Fibroblast of skin of right biceps (primary cell): ENCODE measurements at places on chromosomes 12 and 14.

- no peak for DNase-seq
Measured at GRCh38 chr12:51025338-51025835, 797 bp downstream of the SLC11A2 start.

GRCh38 chr12:117192057-117192456 lies 1.8 kb upstream of the FBXO21 start:
- DNase-seq = peak; percentile 9

DNA sequence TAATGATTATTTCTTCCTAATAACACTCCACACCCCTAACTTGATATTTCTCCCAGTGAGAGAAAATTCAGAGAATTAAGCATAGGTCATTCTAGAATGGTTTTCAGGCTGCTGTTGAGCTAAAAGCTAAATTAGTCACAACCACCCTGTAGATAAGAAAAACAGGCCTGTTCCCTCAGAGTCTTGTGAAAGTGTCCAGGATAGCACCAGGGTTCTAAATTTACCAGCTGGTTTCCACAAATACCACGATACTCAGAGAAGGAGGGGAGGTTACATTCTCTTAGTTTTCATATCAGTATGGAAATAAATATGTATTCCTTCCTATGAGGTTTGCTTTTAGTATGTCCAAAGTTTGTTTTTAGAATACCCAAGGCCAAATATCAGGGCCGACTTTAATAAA lies 66.0 kb upstream of the YARS2 start:
- no peak for DNase-seq

DNA sequence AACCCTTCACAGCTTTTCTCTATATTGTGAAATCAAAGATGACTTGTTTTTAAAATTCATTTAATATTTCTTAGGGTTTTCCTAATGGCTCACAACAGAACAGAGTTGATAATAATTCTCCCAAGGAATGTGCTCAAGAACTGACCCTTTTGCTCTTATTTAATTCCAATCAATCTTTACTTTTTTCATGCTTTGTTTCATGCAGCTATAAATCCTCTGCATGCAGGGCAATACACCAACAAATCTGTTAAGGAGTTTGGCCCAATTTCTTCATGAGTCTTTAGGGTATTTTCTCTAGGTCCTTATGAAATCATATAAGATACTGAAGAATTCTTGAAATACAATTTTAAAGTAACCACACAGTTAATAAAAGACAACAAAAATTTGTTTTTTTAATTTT lies 264.2 kb downstream of the SLC6A15 start:
- DNase-seq = no peak

DNA sequence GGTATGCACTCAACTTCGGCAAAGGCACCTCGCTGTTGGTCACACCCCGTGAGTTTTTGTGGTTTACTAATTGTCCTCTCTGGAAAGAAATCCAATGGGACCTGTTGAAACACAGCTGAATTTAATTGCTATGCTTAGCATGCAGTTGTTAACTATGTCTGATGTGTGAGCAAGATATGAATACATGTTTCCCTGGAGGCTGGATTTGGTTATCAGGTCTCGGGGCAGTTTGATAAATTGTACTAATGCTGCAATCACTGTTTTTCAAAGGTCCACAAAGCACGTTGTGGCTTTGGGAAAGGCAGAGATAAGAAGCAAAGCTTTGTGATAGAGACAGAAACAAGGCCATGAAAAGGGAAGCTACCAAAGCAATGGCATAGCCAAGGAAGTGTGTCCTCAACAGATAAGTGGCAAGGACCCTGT lies 91.3 kb downstream of the DAD1 start:
- no peak for DNase-seq

GRCh38 chr14:94971750-94972149 lies 185.6 kb downstream of the DICER1 start:
- peak; percentile 23 for DNase-seq

- no peak for DNase-seq
Measured at GRCh38 chr14:51079489-51079888, 15.4 kb downstream of the TRIM9 start.

GRCh38 chr12:41473441-41473840 lies 285.3 kb downstream of the PDZRN4 start:
- DNase-seq = no peak

DNA sequence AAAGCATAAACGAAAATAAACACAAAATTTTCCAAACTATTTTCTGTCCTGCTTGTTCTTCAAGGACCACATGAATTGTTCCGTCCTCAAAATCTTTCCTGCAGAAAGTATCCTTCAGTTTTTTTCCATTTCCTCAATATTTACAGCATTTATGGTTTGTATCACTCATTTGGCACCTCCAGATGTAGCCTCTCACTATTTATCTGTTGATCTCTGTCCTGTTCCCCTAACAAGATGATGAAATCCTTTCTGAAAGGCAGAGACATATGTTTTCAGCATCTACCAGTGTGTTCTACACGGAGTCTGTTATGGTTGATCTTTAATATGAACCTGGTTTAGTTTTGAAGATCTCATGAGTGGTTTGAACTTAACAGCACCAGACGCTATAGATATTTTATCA lies 490.2 kb downstream of the NELL2 start:
- DNase-seq = no peak

DNA sequence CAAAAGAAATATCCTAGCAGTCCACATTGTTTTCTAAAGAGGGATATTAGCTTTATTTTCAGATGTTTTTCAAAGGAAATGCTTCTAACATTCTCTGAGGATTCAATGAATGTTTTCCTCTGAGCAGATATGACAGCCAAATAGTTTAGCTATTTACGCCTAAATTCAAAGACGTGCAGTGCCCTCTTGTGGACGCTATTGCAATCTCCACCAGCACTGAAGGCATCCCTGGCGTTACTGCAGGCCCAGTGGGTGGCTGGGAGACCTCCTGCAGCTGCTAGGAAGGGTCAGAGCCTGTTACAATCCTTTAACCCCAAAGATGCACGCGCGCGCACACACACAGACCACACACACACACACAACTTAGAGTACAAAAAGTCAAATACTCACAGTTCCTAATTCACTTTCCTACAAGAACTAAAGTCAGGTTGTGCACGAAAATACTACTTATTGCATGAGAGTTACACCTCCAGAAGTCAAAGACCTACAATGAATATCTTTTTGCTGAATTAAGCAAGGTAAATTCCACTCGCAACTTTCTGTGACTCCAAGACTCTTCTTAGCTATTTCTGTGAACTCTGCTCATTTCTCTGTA lies 589.3 kb upstream of the TMEM132C start:
- peak; percentile 80 for DNase-seq

- DNase-seq = no peak
Measured at GRCh38 chr12:42789808-42790760, 200.5 kb upstream of the PRICKLE1 start.

- peak; percentile 67 for DNase-seq
Measured at GRCh38 chr12:58346032-58346632, 404.8 kb downstream of the ATP23 start.

DNA sequence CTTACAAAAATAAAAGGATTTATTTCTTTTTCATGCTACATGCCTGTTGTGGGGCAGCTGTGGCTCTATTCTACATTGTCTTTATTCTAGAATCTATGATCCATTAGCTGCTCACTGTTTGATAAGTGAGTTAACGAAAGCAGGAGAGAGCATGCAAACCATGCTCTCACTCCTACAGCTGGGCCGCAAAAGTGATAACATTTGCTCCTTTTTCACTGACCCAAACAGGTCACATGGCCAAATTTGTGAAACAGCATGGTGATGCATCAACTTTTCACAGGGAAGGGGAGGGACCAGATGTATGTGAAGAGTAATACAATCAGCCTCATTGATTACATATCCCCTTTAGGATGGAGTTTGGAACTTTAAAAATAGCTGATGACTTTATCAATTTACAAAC lies 456.9 kb upstream of the SYT1 start:
- DNase-seq = no peak

DNA sequence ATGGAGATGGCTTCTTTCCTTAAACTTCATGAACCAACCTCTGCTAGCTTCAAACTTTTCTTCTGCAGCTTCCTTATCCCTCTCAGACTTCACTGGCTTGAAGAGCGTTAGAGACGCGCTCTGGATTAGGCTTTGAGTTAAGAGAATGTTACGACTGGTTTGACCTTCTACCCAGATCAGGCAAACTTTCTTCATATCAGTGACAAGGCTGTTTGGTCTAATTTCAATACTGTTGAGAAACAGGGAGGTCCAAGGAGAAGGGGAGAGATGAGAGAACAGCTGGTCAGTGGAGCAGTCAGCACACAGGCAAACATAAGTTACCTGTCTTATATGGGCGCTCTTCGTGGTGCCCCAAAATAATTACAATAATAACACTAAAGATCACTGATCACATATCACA lies 14.9 kb downstream of the SCAF11 start:
- no peak for DNase-seq

- no peak for DNase-seq
Measured at GRCh38 chr14:93963692-93964091, 12.7 kb downstream of the ASB2 start.

- DNase-seq = no peak
Measured at GRCh38 chr12:59186451-59186850, 266.1 kb upstream of the LRIG3 start.

DNA sequence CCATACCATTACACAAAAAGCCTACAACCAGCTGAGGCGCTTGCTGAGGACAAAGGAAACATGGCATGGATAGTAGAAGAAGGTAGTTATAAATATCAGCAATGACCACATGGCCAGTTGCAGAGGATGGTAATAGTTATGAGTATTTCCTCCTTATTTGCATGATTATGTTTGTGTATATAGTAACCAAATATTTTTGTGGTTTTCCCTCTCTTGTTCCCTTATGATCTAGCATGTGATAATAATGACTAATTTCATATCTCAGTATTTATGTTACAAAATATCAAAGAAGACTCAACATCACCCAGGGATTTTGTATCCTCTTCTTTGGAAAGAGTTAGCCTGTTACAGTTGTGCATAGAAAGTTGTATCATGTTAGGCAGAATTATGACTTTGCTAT lies 13.5 kb upstream of the CATSPERB start:
- DNase-seq = no peak

GRCh38 chr14:61227884-61228591 lies 53.1 kb downstream of the TMEM30B start:
- no peak for DNase-seq

DNA sequence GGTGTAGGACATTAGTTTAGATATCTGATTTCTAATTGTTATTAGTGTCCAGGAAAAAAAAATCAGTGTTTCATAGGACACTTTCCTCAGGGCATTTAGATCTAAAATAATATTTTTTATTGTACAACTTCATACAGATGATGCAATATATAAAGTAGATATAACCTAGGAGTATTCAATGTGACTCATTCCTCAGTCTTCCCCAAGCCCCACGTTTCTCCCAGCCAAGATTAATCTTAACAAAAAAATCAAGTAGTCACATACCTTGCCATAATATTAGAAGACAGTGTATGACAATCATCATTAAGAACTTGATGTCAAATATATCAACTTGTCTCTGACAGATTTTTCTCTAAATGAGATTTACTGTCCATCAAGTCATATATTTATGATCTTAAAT lies 37.1 kb downstream of the PPFIA2 start:
- DNase-seq = no peak

DNA sequence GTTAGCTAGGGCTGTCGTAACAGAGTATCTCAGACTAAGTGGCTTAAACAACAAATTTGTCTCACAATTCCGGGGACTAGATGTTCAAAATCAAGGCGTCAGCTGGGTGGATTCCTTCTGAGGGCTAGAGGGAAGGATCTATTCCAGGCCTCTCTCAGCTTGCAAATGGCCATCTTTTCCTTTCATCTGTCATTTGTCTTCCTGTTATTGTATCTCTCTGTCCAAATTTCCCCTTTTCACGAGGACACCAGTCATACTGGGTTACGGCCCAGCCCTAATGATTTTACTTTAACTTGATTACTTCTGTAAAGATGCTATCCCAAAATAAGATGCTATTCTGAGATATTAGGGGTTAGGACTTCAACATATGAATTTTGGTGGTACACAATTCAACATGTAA lies 119.0 kb upstream of the CPSF6 start:
- DNase-seq = no peak

DNA sequence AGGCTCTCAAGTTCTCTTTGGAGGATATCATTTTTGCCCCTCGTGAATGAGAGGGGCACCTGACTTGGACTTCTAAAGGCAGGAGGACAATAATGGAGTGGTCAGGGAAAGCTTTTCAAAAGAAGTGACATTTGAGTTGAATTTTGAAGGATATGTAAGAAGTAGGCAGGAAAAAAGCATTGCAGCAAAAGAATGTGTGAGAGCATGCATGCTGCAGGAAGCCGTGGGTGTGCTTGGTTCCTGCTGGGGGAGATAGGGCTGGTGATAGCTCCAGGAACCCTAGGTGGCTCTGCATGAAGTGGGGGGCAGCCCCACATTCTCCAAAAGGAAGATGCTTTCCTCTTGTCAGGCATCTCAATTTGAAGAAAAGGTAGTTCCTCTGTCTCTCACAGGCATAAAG lies 23.1 kb downstream of the ACVR1B start:
- DNase-seq = no peak

DNA sequence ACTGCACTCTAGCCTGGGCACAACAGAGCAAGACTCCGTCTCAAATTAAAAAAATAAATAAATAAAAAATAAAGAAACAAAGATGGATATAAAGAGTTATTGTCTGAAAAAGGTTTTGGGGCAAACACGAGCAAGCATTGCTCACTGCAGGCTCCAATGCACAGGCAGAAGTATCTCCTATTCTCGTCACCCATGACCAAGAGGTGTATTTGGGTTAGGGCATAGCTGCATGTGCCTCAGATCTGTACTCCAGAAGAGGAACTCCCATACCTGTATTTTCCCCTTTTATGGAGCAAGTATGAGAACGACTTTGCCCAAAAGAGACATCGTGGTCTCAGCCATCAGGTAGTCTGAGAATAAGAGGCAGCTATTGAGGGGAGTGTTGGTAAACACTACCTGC lies 10.2 kb upstream of the TCP11L2 start:
- no peak for DNase-seq

DNA sequence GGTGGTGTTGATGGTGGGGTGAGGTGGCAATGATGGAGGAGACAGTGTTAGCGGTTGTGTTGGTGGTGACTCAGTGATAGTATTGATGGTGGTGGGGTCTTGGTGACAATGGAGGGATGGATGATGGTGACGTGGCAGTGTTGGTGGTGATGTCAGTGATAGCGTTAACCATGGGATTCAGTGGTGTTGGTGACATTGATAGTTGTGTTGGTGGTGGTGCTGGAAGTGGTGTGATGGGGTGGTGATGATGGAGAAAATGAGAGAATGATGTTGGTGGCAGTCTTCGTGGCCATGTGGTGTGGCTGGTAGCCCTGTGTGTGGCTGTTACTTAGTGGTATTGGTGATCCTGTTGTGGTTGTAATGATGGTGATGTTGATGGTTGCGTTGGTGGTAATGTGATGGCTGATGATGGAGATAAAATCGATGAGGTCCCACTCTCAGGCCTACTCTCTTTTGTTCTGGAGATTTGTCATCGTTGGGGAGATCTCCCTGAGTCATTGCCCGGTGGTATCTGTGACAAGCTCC lies 2.6 kb downstream of the DTX1 start:
- no peak for DNase-seq

- DNase-seq = no peak
Measured at GRCh38 chr12:102593134-102593533, 112.8 kb upstream of the IGF1 start.
